ENCODE measurements at places on chromosomes 13 and 19. TPM values are rescaled to one million over a fixed set of nuclear protein-coding genes. Genes with fewer than 3 reads are reported as not detected.

ZNF546 gene
- total RNA-seq, result 2.2 TPM

KLK10 gene
- 28.0 TPM for total RNA-seq

HPN gene
- total RNA-seq, result not detected

CASP14 gene
- not detected for total RNA-seq

FAM216B gene
- not detected for total RNA-seq

HS6ST3 gene
- under 0.01 TPM for total RNA-seq

CGB5 gene
- 0.26 TPM for total RNA-seq

MYO16 gene
- not detected for total RNA-seq
